BJ (cell line): ENCODE measurements at places on chromosomes 16 and 17.

DNA sequence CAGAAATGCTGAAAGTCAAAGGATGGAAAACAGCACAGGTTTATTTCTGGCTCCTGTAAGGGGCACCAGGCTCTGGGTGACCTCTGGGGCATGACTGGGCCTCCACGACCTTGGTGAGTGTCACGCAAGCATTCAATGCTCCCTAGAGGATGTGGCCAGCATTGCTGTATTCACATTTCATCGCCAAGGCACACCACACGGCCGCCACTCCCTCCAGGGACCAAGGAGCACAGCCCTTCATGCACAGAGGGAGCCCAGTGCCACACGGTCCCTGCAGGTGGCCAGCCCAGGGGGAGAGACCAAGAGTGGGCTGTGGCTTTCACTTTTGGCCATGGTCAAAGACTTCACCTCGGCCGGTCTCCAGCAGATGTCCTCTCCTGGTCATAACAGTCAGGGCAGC is 137.4 kb upstream of the TNRC6C start:
- DNase-seq, result no peak

GRCh38 chr17:44633998-44634397 is 22.3 kb upstream of the MEIOC start:
- no peak for DNase-seq

DNA sequence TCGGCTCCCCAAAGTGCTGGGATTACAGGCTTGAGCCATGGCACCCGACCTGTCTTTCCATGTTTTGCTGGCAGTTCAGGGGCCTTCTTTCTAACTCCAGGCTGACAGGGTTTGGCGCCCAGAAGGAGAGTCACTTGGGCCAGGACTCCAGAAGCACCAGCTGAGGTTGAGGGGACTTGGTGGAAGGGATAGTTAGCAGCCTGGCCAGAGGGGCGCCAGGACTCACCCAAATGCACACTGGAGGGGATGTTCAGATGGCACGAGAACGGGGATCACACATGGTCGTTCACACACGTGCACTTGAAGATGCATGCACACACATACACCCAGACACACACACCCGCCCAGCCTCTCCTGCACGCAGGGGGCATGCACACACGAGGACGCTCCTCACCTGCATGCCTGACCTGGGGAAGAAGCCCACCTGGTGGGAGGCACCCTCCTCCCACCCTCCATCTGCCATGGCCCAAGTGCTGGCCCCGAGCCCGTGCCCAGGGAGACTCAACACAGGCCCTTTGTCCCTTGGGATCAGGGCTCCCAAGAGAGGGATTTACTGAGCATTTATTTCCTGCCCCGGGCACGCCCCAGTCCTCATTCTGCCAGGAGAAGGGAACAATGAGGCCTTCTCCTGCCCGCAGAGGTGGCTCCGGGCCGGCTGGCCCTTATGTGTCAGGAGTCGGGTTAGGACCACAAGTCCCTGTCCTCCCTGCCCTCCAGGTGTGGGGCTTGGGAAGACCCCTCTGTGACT is 2.3 kb upstream of the PRSS21 start:
- no peak for DNase-seq

GRCh38 chr17:80884811-80885210 is 106.8 kb upstream of the CHMP6 start:
- DNase-seq, result no peak

DNA sequence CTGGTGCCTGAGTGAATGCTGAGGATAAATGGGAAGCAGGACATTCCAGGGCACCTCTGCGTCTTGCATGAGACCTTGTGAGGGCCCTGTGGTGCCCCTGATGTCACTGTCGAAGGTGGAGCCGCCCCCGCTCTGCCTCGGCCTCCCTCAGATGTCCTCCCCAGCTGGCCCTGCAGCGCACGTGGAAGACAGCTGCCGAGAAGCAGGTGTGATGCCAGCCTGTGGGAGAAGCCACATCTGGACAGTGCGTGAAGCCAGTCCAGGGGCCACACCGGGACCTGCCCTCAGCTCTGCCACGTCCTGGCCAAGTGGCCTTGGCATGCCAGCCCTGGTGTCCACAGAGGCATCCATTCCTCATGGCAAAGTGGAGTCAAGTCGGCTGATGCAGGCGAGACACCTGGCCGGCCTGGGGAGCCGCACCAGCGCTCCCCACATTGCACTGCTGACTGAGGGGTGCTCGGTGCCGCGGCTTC is 21.6 kb upstream of the METRNL start:
- DNase-seq, result no peak

GRCh38 chr16:56493126-56493525 is 26.7 kb downstream of the BBS2 start:
- DNase-seq, result no peak

DNA sequence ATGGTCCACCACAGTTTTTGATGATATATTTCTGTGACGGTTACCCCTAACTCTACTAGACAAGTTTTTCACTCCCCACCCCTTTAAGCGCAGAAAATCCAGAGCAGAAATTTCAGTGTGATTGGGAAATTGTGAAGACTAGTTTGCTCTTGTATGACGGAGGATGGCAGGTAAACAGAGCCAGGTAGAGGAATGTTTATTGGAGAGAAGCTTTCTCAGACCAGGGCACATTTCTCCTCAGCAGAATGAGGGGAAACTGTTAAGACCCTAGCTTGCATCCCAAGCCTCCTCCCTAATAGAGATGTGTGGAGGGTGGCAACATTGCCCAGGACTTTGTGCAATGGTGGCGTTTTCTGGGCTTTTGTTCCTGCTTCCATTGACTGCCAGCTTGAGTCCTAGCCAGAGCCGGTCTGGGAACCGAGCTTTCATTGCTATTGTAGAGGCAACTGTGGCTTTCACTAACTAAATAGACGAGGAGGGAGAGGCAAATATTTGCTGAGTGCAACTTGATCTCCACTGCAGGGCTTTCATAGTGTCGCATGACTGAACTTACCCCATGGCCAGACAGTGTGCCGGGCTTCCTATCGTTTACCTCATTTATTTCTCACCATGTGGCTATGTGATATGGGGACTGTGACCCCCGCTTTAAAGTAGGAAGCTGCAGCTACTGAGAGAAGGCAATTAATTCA is 159.6 kb upstream of the MPHOSPH6 start:
- DNase-seq, result no peak

GRCh38 chr16:2954656-2955381 is 9.3 kb upstream of the KREMEN2 start:
- no peak for DNase-seq

DNA sequence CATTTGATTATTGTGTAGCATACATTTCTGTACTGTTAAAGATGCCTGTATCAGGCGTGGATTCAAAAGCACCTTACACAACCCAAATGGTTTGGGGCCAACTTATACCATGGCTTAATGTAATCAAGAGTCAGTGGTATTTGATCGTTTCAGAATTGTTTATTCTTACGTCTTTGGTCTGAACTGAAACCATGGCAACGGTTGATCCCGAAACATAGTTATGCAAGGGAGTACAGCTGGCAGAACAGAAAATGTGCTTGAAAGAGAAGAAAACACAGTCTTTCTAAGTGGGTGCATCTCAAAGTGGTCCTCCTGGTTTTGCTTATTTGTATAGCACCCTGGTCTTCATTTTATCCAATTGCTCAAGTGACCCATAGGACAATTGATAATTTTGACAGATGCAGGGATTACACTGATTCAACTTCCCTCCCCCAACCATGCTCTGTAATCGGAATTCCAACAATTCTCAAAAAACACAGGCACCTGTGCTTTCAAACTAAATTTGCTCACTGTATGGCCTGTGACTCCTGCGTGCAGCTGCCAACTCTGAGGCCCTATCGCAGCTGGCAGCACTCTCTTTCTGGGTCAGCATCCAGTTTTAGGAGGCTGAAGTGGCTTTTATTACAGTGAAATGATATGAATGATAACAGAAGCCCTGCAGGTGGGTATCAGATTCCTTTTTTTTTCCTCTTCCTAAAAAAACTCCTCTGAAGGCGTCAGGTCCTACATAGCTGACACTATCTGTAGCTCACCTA is 77.0 kb upstream of the AXIN2 start:
- DNase-seq, result no peak

DNA sequence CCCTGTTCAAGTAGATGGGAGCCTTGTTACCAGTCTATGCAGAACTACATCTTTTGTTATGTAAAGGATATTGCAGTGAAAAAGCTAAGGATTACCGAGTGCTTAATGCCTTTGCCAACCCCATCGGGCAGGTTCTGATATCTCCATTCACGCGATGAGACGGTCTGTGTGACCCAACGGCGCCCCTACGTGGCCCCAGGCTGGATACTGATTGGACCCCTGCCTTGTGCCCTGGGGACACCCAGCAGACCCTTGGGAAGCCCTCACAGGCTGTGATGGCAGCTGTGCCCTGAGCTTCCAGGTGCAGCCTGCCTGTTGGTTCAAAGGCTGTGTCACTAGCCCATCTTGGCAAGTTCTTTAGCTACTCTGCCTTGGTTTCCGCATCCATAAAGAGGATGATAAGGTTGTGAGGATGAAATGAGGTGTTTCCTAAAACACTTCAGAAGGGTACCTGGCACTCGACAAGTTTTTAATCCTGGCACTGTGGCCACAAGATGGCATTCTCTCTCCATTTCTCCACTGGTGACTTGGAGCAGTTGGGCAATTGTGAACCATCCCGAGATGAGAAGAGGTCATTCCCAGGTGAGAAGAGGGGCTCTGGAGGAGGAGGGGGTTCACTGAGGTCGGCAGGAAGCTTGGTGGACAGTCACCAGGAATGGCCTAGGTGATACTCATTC is 33.6 kb downstream of the HAPSTR1 start:
- DNase-seq, result no peak

DNA sequence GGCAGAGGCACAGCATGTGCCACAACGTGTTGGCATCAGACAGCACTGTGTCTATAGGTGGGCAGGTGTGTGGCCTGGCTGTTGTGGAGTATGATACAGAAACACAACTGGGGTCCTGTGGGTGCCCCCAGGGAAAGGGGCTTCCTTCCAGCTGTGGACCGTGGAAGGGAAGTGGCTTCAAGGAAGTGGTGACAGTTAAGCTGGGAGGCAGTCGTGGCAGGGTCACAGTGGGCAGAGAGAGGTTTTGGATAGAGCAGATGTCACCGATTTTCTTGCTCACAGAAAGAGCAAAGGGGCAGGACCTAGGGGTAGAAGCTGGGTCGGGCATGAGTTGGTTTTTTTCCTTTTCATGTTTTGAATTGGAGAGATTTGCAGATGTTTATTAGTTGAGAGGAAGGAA is 11.2 kb upstream of the ORAI3 start:
- no peak for DNase-seq

- DNase-seq, result no peak
These were observed 19.8 kb downstream of the NUBP1 start for GRCh38 chr16:10763456-10763855.

DNA sequence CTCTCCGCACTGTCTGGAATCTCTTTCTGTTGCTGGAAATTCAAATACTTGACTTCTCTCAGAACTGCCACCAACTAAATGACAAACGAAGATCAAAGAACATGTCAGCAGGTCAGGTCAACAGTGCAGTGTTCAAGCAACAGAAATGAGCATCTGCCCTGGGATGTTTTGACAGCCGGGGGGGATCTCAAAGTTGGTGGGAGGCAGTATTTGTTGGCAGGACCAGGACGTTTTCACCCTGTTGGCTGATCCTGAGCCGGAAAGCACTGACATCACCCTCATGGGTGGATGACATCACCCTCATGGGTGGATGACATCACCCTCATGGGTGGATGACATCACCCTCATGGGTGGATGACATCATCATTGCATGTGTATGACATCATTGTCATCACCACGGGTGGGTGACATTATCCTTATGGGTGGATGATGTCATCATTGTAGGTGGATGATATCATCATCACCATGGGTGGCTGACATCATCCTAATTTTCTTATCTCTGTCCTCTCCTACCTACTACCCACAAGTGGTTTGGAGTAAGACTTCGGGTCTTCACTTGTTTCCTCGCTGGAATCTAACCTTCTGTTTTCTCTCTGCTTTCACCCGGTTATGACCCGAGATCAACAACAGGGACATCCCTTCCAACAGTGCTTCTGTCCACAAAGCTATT is 18.9 kb downstream of the DNAH17 start:
- DNase-seq, result no peak

DNA sequence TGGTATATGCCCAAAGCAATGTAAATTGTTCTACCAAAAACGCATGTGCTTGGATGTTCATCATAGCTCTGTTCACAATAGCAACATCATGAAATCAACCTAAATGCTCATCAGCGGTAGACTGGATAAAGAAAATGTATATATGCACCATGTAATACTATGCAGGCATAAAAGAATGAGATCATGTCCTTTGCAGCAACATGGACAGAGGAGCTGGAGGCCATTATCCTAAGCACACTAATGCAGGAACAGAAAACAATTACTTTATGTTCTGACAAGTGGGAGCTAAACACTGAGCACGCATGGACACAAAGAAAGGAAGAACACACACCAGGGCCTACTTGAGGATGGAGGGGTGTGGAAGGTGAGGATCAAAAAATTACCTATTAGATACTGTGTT is 33.7 kb downstream of the TANC2 start:
- no peak for DNase-seq

DNA sequence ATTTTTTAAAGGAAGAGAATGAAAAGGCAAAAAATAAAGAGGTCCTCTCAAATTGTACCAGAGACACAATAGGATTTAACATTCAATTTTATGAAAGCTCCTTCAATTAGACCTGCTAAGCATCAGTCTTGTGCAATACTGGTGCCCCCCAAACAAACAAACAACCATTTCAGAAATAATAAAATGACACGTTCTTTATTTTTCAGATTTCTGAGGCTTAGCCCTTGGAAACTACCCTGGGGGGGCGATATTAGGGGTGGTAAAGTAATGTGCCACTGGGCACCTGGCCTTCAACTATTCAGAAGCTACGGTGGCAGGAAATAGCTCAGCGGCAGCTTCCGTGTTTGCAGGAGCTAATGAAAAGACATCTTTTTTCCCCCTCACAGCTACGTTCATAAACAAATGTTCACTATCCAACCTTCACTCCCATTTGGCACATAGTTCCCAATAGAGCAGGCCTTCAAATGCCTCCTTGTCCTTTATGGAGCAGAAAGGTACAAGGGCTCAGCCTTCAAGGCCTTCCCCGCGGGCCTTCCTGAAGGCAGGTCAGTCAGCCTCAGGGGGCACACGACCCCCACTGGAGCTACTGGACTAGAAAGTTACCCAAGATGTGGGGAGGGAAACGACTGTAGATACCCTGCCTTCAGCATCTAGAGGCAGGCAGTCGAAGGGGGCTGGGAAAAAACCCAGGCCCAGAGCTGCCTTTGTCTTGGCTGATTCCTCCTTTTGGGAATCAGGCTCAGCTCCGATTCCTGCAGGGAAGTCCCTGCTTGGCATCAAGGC is 44.1 kb downstream of the TBX4 start:
- DNase-seq, result no peak

- DNase-seq, result no peak
These were observed 106.5 kb upstream of the METRNL start for GRCh38 chr17:82972836-82973372.

- no peak for DNase-seq
These were observed 14.8 kb upstream of the WFDC1 start for GRCh38 chr16:84279881-84280280.

GRCh38 chr16:53055541-53056391 is 975 bp downstream of the CHD9 start:
- DNase-seq, result no peak

- no peak for DNase-seq
These were observed 17.3 kb upstream of the KCNJ12 start for GRCh38 chr17:21358682-21359482.
